ENCODE measurements at places on chromosomes 4 and X.

GRCh38 chr4:113468165-113469022 lies 293.1 kb downstream of the CAMK2D start:
- DNase-seq: no peak

DNA sequence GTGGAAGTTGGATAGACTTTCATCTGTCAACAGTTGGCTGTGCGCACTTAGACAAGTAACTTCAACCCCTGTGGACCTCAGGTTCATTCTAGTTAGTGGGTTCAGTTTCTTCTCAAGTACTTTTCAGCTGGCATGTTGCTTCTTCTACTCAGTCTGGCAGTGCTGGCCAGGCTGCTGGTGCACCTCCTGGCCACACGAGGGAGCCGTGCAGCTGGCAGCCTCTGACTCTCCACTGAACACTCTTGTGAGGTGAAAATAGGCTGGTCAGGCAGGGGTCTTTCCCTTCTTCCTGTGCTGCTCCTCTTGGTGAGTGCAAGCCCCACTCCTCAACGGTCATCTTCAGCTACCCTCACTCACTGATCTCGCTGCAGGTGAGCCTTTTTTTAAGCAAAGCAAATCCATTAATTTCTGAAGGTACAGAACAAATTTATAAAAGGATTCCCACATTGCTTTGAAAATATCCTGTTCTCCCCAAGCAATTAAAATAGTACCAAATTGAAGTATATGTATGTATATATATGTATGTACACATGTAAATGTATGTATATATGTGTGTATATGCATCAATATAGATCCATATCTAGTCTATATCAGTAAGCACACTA lies 30.6 kb downstream of the LONRF3 start:
- no peak for DNase-seq

GRCh38 chrX:10509397-10509796 lies 111.0 kb downstream of the MID1 start:
- DNase-seq: no peak

GRCh38 chrX:16524316-16524715 lies 125.6 kb upstream of the S100G start:
- DNase-seq: no peak

DNA sequence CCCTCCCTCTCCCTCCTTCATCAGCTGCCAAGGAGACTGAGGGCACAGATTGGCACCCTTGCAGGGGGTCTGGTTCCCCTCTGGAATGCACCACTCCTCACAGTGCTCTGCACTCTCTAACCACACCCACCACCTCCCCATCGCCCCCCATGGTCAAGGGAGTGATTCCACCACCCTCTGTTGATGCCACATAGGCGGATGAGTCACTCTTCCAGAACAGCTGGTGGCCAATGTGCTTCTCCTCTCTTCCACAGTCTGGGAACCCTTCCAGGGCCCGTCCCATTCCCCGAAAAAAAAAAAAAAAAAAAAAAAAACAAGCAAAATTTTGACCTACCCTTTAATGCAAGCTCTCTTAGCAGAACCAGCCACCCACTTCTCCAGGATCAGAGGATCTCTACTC lies 341.3 kb upstream of the KLF3 start:
- no peak for DNase-seq

- no peak for DNase-seq
Measured at GRCh38 chr4:40337051-40337450, 1.9 kb downstream of the CHRNA9 start.

- no peak for DNase-seq
Measured at GRCh38 chr4:84804136-84804535, 162.4 kb downstream of the WDFY3 start.

DNA sequence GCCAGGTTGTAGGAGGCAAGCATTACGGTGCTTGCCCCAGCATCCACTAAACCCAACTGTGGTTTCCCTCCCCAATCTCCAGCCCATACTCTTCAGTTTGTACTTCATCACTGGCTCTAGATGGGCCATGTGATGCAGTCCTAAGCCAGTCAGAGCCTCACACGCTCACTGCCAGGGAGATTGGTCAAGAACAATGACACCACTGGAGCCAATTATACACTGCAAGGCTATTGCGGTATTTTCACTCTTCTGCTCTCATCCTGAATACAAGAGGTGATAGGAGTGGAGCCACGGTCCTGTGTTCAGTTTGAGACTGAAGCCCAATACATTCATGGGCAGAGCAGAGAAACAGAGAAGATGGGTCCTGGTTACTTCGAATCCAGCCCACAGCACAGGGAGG lies 58.4 kb downstream of the SEPSECS start:
- DNase-seq: no peak

GRCh38 chr4:153997516-153997915 lies 208.6 kb upstream of the SFRP2 start:
- no peak for DNase-seq

GRCh38 chr4:118729287-118730286 lies 44.4 kb downstream of the METTL14 start:
- DNase-seq: no peak

- DNase-seq: no peak
Measured at GRCh38 chr4:110902500-110902899, 279.6 kb upstream of the PITX2 start.

DNA sequence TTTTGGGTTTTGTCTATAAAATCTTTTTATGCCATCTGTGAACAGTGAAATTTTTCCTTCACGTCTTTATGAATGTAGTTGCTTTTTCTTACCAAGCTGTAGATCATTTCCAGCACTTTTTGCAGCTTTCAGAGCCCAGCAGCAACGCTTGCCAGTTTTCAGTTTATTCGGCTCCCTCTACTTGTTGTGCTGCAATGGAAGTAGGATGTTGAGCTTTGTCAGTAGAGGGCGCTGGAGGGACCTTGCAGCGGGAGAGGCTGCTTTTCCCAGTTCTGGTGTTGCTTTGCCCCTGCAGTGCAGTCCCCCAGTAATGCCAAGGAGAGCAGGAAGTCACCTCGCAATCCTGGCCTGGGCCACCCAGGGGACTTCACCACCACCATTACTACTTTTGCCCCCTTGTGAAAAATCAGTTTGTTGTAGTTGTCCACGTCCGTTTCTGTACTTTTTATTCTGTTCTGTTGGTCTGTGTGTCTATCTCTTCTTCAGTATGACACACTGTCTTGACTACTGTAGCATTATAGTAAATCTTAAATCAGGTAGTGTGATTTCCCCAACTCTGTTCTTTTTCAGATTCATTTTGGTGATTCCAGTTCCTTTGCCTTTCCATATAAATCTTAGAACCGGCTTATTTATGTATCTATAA lies 21.8 kb downstream of the CMC4 start:
- DNase-seq: no peak

- DNase-seq: no peak
Measured at GRCh38 chr4:156547439-156547838, 424.2 kb downstream of the PDGFC start.

- no peak for DNase-seq
Measured at GRCh38 chr4:77183777-77184420, 26.9 kb downstream of the CCNG2 start.

DNA sequence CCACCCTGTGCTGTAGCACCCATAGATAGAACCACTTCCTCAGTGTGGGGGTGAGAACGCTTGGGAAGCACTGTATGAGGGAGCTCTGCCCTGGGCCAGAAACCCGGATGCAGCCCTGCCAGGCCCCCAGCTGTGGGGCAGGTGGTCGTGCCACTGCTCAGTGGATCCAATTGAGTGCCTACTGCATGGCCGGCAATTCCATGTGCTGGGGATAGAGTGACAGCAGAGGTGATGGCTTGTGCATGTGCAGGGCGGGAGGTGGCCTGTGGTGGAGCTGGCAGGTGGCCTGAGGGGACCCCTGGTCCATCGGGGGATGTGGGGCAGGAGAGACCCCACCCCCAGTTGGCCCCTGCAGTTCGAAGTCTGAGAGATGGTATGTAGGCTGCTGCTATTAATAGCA lies 60.4 kb downstream of the TRMT44 start:
- no peak for DNase-seq

DNA sequence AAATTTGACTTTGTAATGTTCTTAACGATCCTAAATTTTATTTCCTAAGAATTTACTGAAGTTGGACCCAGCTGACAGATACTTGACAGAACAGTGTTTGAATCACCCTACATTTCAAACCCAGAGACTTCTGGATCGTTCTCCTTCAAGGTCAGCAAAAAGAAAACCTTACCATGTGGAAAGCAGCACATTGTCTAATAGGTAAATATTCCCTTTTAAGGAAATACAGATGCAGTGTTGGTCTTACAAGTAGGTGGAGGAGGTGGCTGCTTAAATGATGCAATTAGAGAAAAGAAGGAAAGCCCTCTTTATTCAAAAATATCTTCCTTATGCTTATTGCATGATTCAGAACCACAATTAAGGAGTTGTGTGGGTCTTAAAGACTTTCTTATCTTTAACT lies 73.5 kb downstream of the RS1 start:
- no peak for DNase-seq

GRCh38 chr4:98659106-98659592 lies 738 bp upstream of the TSPAN5 start:
- no peak for DNase-seq

GRCh38 chr4:82260632-82261031 lies 113.2 kb downstream of the HNRNPD start:
- no peak for DNase-seq

DNA sequence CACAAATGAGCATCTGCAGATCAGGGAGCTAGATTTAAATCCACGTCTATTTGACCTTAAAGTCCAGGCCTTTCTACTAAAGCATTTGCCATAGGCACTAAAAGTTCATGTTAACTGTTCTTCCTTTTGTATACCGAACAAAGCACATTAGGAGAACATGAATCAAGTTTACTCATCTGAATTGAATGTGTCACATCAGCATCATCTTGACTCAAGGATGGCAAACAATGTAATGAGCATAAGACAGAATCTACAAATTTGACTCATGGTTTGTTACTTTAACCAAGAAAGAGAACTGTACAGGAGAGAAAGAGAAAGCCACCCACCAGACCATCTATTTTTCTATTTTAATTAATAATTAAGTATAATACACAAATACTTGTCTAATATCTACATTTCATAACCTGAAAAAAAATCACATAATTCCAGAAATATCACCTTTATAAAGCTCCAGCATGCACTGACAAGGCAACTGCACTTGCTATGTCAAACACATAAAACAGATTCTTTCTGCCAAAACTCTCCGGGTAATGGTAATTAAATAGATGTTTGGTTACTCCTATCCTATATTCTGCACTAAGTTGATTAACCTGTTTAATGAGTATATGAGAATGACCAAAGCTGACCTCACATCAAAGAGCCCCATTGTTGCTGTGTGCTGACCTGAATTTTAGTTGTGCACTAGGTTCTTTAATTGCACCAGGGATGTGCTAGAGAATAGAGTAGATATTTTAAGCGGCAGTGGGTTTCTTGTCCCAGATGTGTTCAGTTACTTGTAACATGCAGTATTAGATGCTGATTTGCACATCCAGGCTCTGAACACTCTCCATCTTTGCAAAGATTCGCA lies 42.5 kb upstream of the LEF1 start:
- DNase-seq: no peak

- no peak for DNase-seq
Measured at GRCh38 chr4:124839786-124840390, 127.4 kb upstream of the ANKRD50 start.

DNA sequence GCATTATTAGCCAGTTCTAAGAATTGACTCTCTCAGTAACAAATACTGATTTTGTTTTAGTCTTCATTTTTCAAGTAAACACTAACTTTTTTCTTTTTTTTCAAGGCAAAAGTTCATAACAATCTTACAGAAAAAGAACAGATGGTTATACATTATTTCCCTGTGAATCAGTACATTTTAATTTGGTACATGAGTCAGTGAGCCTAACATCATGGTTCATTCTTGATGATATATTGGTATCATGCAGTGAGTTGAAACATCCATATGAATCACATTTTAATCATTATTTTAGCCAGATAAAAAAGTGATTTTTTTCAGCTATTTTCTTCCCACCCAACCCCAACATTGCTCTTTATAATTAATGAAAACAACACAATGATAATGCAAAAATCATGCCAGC lies 184.3 kb upstream of the TACR3 start:
- DNase-seq: no peak

- no peak for DNase-seq
Measured at GRCh38 chrX:103343105-103343504, 13.1 kb downstream of the TCEAL7 start.

GRCh38 chr4:149889991-149890390 lies 74.3 kb upstream of the IQCM start:
- no peak for DNase-seq

GRCh38 chrX:73206366-73206765 lies 8.3 kb downstream of the NAP1L2 start:
- DNase-seq: no peak

DNA sequence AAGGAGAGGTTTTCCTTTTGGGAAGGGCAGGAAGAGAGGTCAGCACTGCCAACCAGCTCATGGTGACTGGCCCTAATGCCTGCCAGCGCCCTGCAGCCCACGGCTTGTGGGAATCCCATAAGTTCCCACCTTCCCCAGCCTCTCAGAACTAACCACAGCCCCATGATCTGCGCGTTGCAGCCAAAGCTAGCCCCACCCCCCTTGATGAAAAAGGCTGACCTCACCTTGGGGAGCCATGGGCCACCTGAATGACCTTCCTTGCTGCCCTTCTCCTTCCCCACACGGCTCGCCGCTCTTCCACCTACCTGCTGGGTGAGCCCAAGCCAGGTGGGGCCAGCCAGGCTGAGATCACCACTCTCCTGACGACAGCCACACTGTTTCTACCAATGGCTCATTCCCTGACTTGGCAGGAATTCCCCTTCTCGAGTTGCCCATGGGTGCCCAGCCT lies 3.9 kb upstream of the ELF4 start:
- no peak for DNase-seq

DNA sequence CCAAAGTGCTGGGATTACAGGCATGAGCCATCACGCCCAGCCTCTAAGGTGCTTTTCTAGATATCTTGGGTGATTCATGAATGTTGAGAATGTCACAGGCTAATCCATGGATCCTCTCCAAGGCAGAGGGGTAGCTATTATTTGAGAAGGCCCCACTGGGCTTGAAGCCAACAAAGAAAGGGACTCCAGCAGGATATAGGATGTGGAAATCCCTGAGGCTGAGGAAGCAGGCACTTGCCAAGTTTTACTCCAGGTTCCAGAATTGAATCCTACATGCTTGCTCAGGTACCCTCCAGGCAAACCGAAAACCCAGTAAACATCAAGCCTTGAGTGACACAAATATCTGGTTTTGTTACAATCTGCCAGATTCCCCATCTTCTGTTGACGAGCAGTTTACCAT lies 15.8 kb downstream of the NLGN3 start:
- DNase-seq: no peak

DNA sequence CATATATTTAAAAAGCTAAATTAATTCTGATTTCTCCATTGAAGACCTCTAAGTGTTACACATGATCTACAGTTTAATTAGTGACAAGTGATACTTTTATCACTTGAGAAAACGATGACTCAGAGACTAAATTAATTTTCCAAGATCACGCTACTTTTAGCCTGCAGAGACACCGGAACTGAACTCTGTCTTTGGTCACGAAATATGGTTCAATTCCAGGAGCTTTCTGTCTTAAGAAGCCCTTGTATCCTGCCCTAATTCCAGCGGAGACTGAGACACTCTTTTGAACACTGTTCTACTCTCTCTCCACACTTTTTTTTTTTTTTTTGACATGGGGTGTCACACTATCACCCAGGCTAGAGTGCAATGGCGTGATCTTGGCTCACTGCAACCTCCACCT lies 63.6 kb downstream of the IRF2 start:
- DNase-seq: no peak

- no peak for DNase-seq
Measured at GRCh38 chrX:41449615-41450014, 2.5 kb downstream of the NYX start.

Measured in stimulated activated CD8-positive, alpha-beta memory T cell treated with anti-CD3 and anti-CD28 coated beads, Interleukin-4, amount 100 ng/mL, for 4 hours (primary cell).